ENCODE measurements at places on chromosomes 6 and 20.

GRCh38 chr6:7414811-7415210 is 25.2 kb downstream of the RIOK1 start:
- no peak for DNase-seq

GRCh38 chr20:19205981-19206396 is 6.5 kb upstream of the SLC24A3 start:
- peak; percentile 72 for DNase-seq

DNA sequence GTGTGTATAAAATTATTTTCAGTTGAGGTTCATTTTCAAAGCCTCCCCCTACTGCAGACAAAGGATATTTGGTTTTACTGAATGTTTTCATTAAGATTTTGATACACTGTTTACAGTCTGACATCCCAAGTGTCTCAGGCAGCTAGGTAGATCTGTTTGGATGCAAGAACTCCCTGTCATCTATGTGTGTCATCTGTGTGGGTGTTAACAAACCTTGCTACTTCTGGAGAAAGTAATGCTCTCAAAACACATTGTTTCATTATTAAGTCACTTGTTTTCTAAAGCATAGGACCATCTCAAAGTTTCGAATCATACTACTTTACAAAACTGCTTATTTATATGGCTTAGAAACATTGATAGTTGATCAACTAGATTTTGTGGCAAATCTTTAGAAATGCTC is 114.5 kb upstream of the TMEM170B start:
- DNase-seq, result no peak

- no peak for DNase-seq
Observed at GRCh38 chr20:34271956-34272355, 30.7 kb downstream of the ASIP start.

GRCh38 chr6:126696921-126697693 is 357.2 kb downstream of the CENPW start:
- no peak for DNase-seq

GRCh38 chr20:44734938-44735337 is 10.7 kb upstream of the KCNK15 start:
- no peak for DNase-seq

- DNase-seq, result no peak
Observed at GRCh38 chr6:117396228-117396627, 29.5 kb downstream of the ROS1 start.

DNA sequence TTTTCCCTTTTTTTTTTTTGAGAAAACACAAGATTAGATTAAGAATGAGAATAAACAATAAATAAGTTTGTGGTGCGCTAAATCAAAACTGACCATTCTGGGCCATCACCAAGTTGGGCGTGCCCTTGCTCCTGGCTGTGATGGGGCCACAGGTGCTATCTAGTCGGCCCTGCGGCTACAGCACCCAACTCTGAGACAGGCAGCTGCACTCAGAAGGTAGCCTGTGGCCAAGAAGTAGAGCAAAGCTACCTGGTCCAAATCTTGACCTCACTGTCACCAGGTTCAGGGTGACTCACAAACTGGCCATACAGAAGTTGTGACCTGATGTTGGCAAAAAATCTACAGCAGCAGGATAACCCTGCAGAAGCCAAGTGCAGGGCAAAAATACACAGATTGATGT is 3.4 kb downstream of the TXNDC5 start:
- no peak for DNase-seq

DNA sequence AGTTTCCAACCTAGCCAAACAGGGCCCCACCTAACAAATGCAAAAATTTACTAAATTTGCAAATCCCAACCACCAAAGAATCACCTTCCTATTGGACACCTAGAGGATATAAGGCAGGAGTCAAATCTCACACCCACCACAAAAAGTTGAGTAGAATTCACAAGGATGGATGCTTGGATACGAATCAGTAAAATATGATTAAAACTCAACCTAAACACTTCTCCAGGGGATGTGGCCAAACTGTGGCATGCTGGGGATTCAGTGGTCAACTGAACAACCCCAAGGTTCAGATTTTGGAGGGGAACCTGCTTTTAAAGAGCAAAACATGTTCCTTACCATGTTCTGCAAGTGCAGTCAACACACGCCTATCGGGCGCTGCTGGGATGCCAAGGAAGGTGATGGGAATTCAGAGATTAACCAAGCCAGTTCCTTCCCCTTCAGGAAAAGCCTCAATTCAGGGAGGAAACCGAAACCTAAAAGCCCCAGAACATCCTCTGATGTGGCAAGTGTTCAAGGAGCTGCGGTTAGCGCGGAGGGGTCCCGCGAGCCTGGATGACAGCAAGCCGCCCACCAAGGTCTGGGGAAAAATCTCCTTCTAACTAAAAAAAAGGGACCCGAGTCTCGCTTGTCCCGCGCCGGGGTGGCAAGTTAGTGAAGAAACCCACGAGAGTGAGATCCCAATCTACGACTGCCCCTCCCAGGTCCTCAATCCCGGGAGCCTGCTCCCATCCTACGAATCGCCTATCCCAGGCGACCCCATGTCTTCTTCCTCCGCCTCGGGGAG is 902 bp downstream of the SAMHD1 start:
- peak; percentile 59 for DNase-seq

DNA sequence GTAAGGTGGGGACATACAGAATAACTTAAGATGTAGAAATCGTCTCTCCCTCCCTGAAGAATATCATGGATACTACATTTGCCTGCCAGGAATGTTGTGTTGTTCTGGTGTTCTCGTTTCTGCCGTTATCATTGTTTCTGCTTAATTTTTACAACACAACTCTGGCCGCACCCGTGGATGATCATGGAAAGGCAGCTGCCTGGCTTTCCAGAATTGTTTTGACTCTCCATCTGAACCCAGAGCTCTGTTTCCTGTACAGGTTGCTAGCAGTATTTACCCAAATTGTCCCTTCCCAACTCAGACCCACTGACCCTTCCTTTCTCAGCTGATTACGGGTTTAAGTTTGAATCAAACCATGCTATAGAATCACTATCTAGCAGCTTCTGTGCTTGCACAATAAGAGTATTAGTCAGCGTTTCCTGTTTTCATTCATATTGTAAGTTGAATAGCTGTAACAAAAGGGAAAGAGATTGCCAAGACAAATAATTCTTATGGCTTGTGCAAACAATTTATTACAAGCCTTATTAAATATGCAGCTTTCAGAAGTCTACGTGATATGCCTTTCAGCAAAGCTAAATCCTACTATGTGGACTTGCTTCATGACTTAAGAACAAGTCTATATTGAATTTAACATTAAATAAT is 139.0 kb downstream of the MTHFD1L start:
- peak; percentile 40 for DNase-seq

DNA sequence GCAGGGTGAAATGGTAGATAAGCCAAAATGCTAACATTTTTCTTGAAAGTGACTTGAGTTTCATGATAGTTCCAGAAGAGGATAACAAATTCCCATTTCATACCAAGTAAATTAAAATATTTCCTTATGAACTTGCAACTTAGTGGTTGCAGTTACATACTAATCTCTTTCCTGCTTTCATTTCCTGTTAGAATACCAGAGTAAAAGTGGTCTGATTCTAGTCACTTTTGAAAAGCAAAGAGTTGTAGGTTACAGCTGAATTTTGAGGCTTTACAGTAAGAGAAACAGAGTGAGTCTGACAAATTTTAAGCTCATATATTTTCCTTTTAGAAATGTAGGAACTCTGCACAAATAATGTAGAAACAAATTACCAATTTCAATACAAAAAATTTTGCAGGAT is 117.4 kb downstream of the ZFAND3 start:
- DNase-seq, result no peak

Data from suppressor macrophage (primary cell).